ENCODE measurements at places on chromosomes 7 and 10.

GRCh38 chr10:119853574-119853973, 19.1 kb downstream of the MCMBP start:
- no peak for DNase-seq

DNA sequence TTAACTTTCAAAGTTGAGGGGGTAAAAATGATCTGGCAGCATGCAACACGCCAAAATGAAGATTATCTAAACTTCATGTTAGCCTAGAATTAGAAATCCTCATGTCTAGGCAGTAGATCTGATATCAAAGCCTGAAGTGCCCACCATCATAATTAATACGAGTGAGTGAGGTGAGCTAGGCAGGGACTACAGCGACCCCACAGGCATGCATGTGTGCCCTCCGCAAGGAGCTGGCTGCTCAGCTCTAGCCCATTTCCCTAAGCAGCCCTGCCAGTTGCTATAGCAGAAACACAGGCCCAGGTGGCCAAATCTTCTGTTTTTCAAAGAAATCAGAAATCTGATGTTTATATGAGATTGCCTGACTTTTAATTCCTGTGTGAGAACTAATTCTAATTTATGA, 93.1 kb upstream of the IFRD1 start:
- DNase-seq: no peak

- DNase-seq: no peak
Observed at GRCh38 chr7:98212532-98213041, 1.3 kb downstream of the BHLHA15 start.

- no peak for DNase-seq
Observed at GRCh38 chr7:21999896-22000295, 54.2 kb upstream of the CDCA7L start.

- peak; percentile 90 for DNase-seq
Observed at GRCh38 chr10:4270116-4270515, 485.1 kb upstream of the KLF6 start.

DNA sequence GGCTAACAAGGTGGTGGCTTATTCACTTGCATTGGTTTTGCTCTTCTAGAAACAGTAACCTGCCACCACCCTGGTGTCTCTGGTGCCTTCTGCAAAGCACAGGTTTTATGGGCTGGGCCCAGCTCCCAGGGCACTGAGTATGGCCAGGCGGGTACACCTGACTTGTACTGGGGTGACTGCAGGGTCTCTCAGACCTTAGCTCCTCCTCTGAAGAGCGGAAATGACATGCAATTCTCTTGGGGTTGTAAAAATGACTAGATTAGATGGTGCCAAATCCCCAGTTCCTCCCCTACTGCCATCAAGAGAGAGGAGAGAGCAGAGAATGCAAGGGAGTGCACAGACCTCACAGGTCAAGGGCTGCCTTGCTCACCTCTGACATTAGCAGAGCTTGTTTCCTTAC, 14.7 kb downstream of the ESYT2 start:
- no peak for DNase-seq

GRCh38 chr7:55189878-55190436, 171.1 kb downstream of the EGFR start:
- DNase-seq: no peak

DNA sequence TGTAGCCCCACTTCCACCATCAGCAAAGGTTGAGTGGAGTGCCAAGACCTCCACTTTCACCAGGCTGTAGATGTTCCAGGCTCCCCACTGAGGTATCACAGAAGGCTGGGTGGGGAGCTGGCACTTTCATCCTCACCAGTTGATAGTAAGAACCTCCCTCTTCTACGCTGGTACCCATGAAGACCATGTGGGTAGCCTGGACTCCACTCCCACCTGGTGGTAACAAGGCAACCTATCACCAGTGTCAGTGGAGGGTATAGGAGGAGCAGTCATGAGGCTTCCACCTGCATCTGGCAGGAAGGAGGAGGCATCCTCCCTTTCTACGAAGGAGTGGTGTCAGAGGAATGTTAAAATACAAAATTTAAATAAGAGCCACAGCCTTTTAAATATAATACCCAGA, 4.4 kb downstream of the SMIM30 start:
- no peak for DNase-seq

GRCh38 chr7:32879460-32879859, 12.1 kb downstream of the KBTBD2 start:
- DNase-seq: peak; percentile 37

DNA sequence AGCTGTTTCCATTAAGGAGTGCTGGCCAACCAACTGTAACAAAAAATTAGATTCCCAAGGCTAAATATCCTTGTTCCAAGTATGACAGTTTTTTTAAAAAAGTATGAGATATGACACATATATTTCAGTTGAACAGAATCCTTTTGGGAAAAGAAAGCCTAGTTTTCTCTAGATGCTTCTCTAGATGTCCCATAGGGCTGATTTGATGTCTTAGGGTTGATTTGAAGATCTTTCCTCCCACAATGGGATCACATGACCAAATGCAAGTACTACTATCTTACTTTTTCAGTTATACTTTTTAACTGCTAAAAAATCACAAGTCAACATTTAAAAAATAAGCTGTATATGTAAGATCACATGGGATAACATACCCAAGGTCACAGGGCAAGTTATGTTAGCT, 3.7 kb downstream of the NAMPT start:
- no peak for DNase-seq

GRCh38 chr10:98276311-98276710, 8.3 kb upstream of the LOXL4 start:
- no peak for DNase-seq

DNA sequence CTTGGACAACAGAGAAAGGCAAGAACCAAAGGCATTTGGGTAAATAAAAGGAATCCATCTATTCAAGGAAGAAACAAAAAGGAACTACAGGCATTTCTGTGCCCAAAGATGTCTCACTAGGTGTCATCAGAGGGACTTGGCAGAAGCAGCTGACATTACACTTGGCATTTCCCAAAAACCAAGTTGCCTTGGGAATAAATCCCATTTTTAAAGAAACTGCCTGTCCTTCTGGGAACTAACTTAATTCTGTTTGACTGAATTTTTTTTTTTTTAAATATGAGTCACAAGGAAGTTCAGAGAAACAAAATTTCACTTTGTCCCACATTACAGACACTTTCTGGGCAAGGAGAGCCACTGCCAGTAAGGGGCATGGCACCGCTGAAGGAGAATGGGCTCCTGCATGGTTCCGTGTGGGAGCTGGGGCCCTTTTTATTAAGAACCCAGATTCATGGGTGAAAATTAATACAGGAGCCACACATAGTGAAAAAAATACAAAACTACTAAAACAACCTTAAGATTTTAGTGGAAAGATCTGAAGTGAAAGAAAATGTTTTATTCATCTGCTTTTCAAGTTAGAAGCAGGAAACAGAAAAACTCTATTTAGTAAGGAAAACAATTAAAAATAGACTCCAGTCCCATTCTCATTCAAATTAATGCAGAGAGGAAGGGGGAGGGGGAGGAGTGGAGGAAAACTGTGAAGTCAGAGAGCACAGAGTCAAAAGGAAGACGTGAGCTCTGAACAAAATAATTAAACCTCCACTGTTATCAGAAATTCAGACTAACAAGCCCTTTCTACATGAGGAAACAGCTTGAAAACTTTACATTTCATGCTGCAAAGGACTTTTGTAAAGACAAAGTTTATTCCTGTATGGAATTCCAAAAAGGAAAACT, 118.4 kb upstream of the PDLIM1 start:
- peak; percentile 30 for DNase-seq

DNA sequence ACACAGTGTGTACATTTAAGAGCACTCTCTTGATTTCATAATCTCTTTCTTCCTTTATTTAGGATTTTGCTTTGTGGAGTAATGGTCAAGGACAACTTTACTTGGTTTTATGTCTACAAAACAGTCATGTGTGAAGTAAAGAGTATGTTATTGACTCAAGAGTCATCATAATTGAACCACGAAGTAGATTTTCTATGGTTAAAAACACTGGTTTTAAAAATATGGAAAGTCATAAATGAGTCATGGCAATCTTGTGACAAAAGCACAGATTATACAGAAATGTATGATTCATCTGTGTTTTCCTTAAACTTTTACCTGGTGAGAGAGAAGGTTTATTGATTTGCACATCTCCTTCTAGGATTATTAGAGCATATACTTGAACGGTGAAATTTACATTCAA, 969.7 kb downstream of the GATA3 start:
- DNase-seq: no peak

DNA sequence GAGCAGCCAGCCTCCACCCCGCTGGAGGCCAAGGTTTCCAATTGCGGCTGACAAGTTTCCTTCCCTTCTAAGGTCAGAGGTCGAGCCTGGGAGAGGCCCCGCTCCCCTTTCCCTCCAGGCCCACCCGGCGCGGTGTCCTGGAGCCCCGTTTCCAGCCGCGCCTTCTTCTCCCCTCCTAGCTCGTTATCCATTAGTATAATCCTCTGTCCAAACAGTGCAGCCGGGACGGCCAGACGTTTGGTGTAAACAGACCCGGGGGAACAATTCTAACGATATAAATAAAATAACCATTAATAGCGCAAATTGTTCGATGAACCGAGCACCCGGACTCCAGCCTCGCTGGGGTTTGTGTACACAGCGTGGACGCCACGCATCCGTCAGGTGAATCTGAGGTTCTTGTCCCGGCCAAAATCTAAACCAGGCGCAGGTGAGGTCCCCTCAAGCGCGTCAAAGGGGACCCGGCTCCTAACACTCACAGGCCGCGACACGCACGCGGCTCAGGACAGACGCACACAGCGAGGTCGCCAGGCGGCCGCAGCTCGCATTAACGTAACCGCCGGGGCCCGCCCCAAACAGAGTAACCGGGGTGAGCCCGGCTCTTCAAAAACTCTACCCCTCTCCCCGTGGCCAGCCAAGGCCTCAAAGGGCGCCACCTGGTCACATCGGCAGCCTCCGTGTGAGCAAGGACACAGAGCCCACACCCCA, 10.8 kb upstream of the NKX2-3 start:
- no peak for DNase-seq

- peak; percentile 39 for DNase-seq
Observed at GRCh38 chr7:106139265-106140251, 27.4 kb upstream of the SYPL1 start.

- DNase-seq: no peak
Observed at GRCh38 chr7:81693080-81693479, 76.8 kb downstream of the HGF start.

DNA sequence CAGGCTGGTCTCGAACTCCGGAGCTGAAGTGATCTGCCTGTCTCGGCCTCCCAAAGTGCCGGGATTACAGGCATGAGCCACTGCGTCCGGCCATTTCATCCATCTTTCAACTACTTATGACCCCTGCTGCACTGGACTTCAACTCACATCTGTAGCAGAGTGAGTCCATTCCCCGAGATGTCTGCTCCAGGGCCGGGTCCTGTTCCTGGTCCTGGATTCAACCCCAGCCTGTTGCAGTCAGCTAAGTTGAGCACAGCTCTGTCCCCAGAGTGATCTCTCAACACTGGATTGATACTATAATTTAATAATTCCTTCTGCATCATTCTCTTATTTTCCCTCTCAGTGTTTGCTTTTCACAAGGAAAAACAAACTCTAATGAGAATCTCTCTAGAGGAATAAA, 25.8 kb downstream of the PRTFDC1 start:
- DNase-seq: no peak

GRCh38 chr7:36391436-36392198, 2.0 kb downstream of the ANLN start:
- DNase-seq: no peak

- no peak for DNase-seq
Observed at GRCh38 chr7:148037044-148037443, 553.5 kb upstream of the C7orf33 start.

- peak; percentile 74 for DNase-seq
Observed at GRCh38 chr7:55020466-55020871, 1.7 kb downstream of the EGFR start.

DNA sequence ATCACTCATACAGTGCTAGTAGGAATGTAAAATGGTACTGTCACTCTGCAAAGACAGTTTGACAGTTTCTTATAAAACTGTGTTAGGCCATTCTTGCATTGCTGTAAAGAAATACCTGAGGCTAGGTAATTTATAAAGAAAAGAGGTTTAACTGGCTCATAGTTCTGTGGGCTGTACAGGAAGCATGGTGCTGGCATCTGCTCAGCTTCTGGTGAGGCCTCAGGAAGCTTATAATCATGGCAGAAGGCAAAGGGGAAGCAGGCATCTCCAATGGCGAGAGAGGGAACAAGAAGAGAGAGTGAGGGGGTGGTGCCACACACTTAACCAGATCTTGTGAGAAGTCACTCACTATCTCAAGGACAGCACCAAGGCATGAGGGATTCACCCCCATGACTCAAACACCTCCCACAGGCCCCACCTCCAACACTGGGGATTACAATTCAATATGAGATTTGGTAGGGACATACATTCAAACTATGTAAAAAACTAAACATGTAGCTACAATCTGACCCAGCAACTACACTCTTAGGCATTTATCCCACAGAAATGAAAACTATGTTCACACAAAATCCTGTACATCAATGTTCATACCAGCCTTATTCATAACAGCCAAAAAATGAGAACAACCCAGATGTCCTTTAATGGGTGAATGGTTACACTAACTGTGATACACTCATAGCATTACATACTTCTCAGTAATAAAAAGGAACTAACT, 5.0 kb downstream of the ALDH18A1 start:
- no peak for DNase-seq

GRCh38 chr7:157568106-157568769, 231.4 kb downstream of the DNAJB6 start:
- no peak for DNase-seq

DNA sequence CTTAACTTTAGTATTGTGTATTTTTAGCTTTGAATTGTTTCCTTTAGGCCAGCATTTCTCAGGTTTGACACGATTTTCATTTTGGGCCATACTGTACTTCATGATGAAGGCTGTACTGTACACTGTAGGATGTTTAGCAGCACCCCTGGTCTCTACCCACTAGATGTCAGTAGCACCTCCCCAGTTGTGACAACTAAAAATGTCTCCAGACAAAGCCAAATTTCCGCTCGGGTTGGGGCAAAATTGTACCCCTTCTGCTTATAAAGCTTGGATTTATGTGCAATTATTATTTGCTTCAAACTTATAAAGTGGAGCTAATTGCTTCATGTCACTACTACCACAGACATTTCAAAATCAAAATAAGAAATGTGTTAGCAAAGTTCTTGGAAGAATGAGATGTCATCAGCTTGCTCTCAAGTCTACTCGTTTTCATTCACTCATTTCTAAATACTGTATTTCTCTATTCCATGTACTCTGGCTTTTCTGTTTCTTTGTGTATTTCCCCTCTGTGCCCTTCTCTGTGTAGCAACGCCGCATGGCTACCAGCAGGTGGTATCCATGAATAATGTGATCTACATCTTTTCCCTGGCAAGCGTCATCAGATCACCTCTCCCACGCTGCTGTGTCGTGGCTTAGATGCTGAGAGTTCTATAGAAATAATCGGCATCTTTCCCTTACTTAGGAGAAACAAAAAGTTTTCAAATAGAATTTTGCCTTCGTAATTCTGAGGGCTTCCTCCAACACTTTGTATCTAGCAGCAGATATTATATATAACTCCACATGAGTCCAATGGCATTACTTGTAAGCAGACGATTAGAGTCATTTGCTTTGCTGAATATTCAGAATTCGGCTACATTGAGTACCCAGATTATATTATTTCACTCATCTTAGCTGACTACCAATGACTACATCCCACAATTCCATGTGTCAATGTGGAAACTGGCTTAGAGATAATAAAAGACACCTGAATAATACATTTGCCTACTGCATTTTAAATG, 47.8 kb upstream of the CALCR start:
- DNase-seq: no peak

All from fibroblast of gingiva (primary cell).